ENCODE measurements at places on chromosomes 6 and 20.

DNA sequence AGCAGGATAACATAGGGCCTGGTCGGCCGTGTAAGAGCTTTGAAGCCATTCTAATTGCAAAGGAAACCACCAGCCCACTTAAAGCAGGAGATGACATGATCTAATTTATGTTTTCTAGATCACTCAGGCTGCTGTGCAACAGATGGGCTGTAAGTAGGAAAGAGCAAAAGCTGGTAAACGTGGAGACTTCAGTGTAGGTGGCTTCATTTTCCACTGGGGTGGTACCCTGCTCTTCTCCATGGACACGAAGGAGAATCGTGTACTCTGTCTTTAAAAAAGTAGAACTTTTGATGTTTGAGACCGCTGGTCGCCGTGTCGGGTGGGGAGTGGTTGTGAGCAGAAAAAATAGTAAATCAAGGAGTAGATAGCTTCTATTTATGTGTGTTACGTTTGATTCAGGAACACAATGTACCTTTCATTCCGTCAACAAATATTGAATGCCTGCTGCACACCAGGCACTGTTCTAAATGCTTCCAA, 6.4 kb downstream of the CASS4 start:
- DNase-seq, result no peak

GRCh38 chr20:51327251-51327841, 215.2 kb downstream of the NFATC2 start:
- peak; percentile 61 for DNase-seq

DNA sequence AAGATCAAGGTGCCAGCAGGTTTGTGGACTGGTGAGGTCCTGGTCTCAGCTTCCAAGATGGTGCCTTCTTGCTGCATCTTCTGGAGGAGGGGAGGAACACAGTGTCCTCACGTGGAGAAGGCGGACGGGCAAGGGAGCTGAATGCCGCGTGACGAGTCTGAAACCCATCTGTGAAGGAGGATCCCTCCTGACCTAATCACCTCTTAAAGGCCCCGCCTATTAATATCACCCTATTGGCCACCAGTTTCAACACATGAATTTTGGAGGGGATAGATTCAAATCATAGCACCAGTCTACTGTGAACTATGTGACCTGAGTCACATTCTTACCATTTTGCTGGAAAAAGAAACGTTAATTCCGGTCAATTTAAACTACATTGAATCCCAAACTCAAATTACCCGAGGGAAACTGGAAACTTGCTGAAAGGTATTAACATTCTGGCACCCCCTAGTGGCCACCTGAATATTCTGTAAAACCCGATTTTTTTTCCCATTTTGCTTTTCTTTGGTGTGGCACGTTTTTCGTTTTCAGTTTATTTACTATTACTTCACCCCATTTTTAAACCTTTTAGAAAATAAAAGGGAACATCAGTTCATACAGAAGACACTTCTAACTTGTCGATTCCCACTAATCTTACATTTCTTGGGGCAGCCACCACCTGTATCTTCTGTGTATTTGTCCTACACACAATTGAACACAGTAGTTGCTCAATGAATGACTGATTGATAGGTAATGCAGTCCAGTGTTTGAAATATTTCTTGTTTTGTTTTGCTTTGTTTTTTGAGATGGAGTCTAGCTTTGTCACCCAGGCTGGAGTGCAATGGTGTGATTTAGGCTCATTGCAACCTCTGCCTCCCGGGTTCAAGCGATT, 17.9 kb upstream of the CCDC170 start:
- no peak for DNase-seq

DNA sequence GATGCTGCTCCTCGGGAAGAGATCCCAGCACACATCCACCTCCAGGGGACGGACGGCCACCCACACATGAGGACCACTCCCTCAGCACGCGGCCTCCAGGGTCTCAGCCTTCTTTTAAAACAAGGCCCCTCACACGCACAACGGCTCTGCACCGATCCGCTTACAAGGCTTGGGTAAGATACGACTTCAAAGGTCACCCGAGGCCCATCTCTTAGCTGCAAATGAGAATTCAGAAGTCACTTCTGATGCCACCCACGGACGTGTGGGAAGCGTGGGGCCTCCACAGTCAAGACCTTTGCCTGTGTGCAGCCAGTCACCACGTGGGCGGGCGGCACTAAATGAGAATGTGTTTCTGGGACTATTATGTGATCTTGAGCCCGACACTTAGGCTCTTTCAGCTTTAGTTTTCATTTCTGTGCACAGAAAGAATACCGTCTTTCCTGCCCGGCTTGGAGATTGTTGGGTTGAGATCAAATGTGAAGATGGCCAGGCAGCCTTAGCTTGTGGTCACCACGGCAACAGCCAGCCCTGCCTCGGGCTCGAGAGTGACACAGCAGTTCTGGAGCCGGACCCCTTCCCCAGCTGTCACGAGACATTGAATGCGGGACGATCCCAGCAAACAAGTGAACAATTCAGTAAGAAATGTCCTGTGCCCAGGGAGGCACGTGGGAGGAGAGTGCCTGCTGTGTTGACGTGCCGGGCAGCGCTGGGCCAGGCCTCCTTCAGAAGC, 91.6 kb downstream of the RAMACL start:
- DNase-seq, result no peak

DNA sequence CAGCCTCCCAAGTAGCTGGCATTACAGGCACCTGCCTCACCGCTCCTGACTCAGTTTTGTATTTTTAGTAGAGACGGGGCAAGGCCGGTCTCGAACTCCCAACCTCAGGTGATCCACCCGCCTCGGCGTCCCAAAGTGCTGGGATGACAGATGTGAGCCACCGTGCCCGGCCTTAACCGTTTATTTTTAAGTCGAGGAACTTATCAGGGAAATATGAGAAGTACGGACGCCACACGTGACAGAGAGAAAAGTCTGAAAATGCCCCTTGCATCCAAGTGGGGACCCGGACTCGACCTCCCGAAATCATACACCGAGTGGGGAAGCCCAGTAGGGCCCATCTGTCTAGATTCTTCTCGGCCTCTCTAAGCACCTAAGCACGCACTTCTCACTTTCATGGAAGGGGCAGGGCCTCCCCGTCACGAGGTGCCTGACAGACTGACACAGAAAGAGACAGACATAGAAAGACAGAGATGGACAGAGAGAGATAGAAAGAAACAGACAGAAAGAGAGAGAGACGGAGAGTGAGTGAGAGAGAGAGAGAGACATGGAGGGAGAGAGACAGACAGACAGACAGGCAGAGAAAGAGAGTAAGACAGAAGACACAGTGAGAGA, 756.5 kb upstream of the DEFB115 start:
- no peak for DNase-seq

- no peak for DNase-seq
Observed at GRCh38 chr20:41369673-41370072, 3.1 kb upstream of the EMILIN3 start.

- no peak for DNase-seq
Observed at GRCh38 chr6:16698997-16699868, 62.0 kb downstream of the ATXN1 start.

- no peak for DNase-seq
Observed at GRCh38 chr20:41205313-41205712, 68.0 kb downstream of the PLCG1 start.

DNA sequence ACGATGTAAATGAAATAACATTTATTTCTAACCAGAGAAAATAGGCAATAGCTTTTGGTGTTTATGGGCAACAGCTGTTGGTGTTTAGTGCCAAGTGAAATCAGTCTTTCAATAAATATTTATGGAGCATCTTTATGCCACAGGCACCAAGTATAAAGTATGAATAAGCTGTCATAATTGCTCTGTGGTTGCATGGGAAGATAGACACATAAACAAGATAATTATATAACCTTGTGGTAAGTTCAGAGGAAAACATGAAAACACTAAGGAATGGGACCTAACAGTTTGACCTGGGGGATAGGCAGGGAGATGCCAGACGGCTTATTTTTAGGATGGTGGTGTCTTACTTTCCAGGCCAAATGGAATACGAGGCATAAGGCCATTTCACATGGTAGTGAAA, 110.9 kb downstream of the GFRAL start:
- DNase-seq, result no peak

GRCh38 chr20:2879146-2879545, 5.9 kb downstream of the PTPRA start:
- peak; percentile 82 for DNase-seq

GRCh38 chr6:16337295-16337975, 99.0 kb downstream of the GMPR start:
- DNase-seq, result peak; percentile 76

DNA sequence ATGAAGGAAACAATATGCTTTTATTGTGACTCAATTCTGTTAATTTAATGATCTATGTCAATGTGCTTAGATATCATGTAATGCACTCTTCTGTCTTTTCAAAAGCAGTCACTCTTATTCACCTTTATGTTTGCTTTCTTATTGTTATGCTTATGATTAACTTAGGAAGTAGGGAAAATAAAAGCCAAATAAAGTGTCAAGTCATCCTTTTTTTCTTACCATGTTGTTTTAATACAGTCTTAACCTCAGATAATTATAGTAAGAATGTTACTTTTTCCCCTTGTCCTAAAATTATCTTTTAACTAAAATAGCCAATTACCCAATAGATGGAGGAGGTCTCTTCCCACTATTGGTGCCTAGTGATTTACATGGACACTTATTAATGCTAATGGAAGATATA, 72.6 kb downstream of the TFAP2B start:
- DNase-seq, result no peak

DNA sequence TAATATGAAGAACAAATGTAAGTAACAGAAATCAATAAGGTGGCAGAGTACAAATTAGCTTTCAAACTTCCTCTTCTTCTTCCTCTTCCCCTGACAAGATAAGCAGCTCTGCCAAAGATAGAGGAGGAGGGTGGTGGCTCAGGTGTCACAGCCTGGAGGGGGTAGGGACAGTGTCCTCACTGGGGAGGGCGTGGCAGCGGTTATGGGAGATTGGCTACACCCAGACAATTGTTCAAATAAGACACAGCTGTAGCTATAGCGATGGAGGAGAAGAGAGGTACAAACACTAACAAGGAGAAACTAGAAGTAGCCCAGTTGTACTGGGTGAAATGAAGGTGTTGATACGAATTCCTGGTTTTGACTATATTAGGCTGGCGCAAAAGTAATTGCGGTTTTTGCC, 198.5 kb downstream of the TBXT start:
- DNase-seq, result no peak

DNA sequence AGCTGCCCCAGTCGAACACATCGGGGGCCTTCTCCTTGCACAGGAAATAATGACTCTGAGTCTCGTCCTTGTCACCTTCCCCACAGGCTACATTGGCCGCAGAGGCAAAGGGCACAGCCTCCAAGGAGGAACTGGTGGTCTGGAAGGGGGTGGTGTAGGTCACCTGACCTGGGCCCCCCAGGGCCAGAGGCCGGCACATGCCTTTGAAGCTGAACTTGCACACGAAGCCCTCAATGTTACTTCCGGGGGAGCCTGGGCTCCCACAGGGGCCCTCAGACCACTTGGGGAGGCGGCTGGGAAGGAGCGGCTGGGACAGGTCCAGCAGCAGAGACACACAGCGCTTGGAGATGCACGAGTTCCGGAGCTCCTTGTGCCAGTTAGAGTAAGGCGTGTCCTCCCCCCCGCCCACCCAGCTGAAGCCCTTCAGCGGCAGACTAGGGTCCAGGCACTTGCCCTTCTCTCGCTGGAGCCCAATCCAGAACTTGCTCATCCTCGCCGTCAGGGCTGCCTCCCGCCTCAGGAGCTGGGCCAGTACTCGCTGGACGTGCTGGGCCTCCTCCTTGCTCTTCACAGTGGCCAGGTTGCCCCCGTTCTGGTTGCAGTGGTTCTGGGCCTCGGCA, 578 bp downstream of the CD93 start:
- DNase-seq, result no peak

GRCh38 chr6:111129013-111129412, 41.7 kb downstream of the SLC16A10 start:
- DNase-seq, result no peak

GRCh38 chr6:51045548-51045947, 226.9 kb downstream of the TFAP2B start:
- DNase-seq, result no peak

DNA sequence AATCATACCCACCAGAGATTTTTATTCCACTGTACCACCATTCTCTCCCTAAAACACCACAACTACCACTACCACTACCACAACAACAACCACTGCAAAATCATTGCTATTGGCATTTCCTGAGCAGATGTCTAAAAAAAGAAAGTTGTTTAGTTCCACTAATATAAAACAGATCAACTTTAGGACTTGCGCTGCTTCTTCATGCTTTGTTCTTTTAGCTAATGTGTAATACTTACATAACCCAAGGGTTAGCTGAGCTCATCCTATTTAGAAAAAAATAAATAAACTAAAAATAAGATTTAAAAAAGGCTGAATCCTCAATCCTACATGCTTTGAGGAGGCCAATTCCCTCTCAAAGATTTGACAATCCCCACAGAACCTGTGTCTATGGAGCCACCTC, 11.4 kb downstream of the IYD start:
- DNase-seq, result no peak

- DNase-seq, result no peak
Observed at GRCh38 chr6:44269921-44270525, at the start of gene TMEM151B. TSS of gene TMEM151B (plus strand) at chr6:44270450. CDS start at chr6:44270743, 293 bp downstream.

DNA sequence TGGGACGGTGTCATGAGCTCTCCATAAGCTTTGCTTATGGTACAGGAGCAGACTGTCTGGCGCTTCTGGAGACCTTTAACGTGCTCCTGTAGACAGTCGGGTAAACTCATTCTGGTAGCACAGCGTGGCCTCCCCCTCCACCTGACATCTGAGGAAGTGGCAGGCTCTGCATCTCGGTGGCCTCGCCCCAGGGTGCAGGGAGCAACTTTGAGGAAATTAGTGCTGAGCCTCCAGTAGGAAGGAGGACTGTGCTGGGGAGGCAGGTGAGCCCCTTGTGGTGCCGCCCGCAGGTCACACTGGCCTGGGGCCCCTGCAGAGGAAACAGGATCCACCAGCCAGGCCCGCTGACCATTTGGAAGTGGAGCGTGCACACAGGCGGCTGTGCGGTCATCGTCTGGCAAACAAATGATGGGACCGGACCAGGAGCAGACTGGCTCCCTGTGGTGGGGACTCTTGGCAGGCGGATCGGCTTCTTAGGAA, 57.9 kb downstream of the SYNJ2 start:
- no peak for DNase-seq

- DNase-seq, result no peak
Observed at GRCh38 chr6:155244434-155244833, 19.4 kb upstream of the CLDN20 start.

GRCh38 chr6:7673063-7673536, 52.8 kb upstream of the BMP6 start:
- DNase-seq, result no peak

All from AG04450 (cell line).